ENCODE measurements at places on chromosomes 1 and 21. TPM values are rescaled to one million over a fixed set of nuclear protein-coding genes. Genes with fewer than 3 reads are reported as not detected.

GRCh38 chr1:154445040-154445472 lies 39.9 kb downstream of the IL6R start:
- DNase-seq, result no peak

Gene RC3H1
- 38.7 TPM for total RNA-seq

DNA sequence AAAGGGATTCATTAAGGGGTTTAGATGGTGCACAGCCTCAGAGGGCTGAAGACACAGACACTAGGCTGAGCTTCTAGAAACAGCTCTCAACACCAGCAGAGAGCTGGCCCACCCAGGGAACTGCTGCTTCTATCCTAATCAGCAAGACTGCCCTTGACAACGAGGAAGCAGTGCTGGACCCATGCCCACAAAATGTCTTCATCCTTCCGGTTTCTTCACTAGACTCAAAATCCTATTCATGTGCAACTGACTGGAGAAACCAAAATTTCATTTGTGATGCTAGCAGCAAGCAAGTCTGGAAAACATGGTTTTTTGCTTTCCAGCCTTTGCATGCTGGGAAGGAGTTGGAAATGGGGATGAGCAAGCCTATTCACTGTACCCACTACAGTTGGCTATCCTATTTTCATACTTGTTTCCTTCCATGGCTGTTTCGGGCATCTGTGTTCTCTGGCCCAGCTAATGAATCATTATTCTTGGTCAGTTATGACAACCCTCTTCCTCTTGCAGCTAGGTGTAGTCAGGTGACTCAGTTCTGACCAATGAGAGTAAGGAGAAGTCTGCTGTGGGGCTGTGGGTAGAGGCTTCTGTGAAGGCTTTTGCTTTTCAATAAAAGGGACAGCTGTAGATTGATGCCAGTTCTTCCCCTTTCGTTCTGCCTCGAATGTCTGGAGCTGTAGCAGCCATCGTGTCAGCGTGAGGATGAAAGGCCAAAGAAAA lies 14.6 kb upstream of the TMEM61 start:
- DNase-seq, result peak; percentile 69

DNA sequence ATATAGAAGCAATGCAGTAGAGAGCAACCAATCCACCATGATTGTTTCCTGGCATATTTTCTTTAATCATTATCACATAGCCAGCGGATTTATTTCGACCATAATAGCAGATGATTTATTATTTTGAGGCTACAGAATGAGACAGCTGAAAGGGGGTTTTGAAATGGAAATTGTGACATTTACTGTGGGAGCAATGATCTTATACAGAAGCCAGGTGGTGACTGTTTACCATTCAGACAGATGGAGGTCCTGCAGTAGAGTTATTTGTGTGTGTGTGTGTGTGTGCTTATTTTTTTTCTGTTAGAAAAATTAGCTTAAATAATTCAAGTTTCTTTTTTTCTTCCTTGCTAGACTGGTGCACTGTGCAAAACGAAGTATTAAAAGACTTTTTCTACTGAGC lies 1784.5 kb downstream of the MRPL39 start:
- DNase-seq, result no peak

DNA sequence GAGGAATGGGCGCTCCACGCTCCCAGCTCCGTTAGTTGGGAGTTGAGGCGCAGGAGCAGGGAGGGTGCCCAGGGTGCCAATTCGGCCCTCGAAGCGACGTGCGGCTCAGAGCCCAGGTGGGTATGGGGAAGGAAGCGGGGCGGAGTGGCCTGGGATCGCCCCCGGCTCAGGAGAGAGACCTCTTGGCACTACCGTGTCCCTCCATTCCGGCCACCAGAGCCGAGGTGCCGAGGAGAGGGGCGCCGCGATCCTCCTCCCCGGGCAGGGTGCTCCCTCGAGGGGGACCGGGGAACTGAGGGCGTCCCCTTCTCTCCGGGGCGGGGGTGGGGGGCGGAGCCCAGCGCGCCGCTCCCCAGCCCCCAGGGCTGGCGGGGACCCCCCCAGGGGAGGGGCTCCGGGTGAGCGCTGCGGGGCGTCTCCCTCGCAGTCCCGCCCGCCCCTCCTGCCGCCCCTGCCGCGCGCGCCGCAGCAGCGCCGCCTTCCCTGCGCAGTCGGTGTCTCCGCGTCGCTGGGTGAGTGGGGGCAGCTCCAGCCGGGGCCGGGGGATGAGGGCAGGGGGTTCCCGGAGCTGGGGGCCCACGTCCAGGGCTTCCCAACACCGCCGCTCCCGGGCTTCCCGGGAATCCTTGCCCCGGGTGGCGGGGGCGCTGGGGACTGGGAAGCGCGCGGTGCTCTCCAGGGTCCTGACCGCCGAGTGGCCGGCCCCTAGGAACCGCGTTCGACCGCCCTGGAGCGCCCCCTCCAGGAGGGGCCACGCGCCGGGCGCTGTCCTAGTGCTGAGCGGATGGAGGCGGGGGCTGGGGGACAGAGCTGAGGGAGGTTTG lies at the start of gene HPCA:
TSS of gene HPCA (plus strand) at position 488 of the 824 bp plus-strand sequence. CDS start 2,408 bp downstream, outside the sequence.
- peak; percentile 61 for DNase-seq

GRCh38 chr21:41742073-41742875 lies 24.6 kb downstream of the RIPK4 start:
- DNase-seq, result no peak

Gene SGIP1
- 27.5 TPM for total RNA-seq

Gene FCGR3A
- total RNA-seq, result 6.7 TPM

DNA sequence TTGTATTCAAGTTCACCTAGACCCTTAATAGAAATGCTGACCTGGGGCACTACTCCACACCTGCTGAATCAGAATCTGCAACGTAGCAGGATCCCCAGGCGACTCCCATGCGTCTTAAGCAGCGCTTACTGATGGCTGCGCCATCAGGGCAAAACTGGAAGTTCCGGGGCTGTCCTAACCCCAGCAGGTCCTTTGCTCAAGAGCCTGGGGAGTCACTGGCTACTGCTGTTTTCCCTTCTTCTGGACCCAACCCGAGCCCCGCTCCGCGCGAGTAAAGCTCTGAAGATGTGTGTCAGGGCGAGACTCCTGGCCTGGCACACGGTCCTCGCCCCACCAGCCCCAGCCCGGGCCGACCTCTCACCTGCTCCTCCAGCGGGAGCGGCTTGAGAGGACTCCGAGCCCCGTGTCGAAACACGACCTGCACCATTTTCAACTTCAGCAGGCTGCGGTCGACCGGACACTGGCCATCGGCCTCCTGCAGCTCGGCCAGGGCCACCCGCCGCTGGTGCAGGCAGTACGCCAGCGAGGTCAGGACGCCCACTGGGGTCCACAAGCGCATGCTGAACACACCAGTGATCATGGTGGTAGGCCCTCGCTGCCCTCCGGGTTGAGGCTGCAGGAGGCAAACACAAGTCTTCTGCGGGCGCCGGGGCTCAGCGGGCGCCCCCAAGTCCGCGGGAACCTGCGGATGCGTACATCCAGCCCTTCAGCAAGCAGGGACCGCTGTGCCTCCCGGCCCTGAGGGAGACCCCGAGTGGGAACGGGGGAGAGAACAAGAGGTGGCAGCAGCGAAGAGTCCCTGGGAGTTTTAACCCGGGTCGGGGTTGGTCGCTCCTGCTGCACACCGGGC lies 630 bp downstream of the ACP6 start:
- DNase-seq, result peak; percentile 84

DNA sequence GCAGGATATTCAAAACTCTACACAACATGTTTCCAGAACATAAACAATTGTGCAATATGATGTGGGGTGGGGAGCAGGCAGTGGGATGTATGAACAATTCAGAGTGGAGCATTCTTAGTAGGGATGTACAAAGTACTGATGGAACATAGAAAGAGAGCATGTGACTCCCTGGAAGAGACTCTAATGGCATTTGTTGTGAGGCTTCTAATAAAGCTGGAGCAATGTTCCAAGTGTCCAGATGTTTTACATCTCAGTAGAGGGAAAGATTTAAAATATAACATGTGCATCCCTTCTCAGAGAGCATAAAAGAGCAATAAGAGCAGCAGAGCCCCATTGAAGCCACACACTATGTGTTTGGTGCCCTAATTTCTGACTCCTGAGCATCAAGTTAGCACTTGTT lies 116.5 kb downstream of the BRINP2 start:
- DNase-seq, result peak; percentile 80

GRCh38 chr1:5906966-5907365 lies 85.3 kb downstream of the NPHP4 start:
- DNase-seq, result no peak

DNA sequence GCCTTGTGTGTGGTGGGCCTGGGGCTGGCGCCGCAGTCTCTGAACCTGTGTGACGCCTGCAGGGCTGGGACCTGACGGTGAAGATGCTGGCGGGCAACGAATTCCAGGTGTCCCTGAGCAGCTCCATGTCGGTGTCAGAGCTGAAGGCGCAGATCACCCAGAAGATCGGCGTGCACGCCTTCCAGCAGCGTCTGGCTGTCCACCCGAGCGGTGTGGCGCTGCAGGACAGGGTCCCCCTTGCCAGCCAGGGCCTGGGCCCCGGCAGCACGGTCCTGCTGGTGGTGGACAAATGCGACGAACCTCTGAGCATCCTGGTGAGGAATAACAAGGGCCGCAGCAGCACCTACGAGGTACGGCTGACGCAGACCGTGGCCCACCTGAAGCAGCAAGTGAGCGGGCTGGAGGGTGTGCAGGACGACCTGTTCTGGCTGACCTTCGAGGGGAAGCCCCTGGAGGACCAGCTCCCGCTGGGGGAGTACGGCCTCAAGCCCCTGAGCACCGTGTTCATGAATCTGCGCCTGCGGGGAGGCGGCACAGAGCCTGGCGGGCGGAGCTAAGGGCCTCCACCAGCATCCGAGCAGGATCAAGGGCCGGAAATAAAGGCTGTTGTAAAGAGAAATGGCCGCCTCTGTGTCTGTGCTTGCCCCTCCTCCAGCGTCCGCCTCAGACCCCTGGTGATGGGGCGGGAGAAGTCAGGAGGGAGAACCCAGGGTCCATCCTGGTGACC lies 788 bp downstream of the ISG15 start:
- peak; percentile 67 for DNase-seq

DNA sequence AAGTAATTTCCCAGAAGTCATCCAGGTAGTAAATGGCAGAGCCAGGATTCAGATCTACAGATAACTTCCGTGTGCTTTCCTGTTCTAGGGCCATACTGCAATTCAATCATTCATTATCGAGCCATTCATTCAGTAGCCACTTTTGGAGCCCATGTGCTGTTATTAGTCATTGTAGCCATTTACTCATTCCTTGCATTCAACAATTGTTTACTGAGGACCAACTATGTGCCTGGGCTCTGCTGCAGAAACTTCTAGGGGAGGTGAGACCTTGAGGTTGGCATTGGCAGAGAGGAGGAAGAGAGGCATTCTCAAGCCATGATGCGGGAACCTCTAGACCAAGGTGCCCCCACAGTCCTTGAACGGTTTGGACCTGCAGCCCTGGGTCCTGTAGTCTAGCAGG lies 27.9 kb downstream of the EPHB2 start:
- no peak for DNase-seq

Gene OR6K3
- not detected for total RNA-seq

GRCh38 chr1:15758343-15758931 lies at the start of gene FBLIM1:
TSS of gene FBLIM1 (plus strand) at chr1:15758795. CDS start at chr1:15764984, 6,189 bp downstream.
- peak; percentile 84 for DNase-seq

Gene PLPPR4
- not detected for total RNA-seq

DNA sequence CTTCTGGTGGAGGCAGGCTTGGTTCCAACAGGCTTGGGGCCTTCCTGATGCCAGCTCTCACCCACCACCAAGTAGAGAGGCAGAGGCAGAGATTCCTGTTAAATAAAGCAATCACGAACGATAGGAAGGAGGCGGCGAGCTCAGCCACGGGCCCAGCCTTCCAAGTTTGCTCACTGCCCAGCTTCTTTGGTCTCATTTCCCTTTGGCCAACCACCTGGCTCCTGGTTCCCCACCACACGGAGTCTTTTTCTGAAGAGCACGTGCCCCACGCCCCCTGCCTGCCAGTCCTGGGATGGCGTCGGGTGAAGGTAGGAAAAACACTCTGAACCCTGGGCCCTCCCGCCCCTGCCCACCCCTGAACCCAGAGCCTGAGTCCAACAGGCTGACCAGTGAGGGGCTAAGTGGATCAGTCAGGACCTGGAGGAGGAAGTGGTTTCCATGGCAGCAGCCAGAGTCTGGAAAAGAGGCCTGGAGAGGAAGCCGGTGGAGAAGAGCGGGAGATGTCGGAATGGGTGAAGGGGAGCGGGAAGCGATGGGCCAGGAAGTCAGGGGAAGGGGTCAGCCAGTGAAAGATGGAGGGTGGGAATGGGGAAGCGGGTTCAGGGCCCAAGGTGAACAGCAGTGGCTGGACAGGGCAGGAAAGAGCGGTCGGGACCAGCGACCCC lies 158.2 kb upstream of the KLHDC7A start:
- DNase-seq, result no peak

- no peak for DNase-seq
Measured at GRCh38 chr1:89578946-89579684, 53.8 kb upstream of the LRRC8C start.

Gene TRPM2
- total RNA-seq, result 9.4 TPM

DNA sequence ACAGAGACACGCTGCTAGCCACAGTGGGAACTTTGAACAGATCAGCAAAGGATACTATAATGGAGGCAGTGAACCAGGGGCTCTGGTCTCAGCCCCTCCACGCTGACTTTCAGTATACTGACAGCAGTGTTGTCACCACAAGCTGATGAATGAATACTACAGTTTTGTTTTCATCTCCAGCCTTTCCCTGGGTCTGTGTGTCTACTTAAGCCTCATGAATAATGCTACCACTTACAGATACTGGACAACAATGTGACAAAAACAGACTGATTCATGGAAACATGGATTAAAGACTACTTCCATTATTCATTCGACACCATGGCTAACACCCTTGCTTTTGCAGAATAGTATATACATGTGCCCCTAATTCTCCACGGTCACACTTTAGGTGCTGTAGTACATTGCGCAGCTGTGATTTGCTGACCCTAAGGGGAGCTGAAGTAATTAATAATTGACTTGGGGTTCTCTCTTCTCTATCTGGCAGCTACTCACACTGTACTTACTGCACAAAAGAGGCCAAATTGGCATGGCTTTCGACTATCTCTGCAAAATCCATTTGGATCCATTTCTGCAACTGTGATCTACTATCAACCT lies 203.2 kb upstream of the LYPLAL1 start:
- peak; percentile 46 for DNase-seq

Gene C1orf87
- not detected for total RNA-seq

GRCh38 chr21:34511787-34512455 lies at the start of gene KCNE1:
TSS of gene KCNE1 (minus strand) at chr21:34512210. CDS start at chr21:34449634, 62,576 bp downstream.
- DNase-seq, result no peak

GRCh38 chr1:15951341-15952153 lies 24.4 kb downstream of the ZBTB17 start:
- DNase-seq, result peak; percentile 47

DNA sequence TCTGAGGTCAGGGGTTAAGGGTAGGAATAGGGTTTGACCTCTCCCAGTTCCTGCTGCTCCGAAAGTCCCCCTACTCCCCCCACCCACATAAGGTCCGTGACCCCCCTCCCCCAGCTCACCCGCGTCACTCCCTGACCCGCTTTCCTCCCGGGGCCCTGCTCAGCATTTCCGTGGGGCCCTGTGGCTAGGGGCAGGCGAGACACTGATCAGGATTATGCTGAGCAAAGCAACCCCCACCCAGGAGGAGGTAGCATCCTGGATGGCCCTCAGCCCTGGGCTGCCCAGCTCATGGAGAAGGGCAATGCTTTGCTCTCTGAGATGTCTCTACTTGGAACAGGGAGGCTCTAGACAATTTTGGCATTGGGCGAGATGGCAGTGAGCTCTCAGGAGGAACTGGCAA lies 3.7 kb downstream of the RORC start:
- no peak for DNase-seq

- DNase-seq, result no peak
Measured at GRCh38 chr1:83883979-83884378, 115.0 kb downstream of the TTLL7 start.
